ENCODE measurements at places on chromosomes 3 and 15.

- no peak for DNase-seq
Observed at GRCh38 chr3:29332195-29332637, 51.3 kb downstream of the RBMS3 start.

GRCh38 chr3:176969506-176969905 is 227.8 kb downstream of the TBL1XR1 start:
- DNase-seq, result no peak

GRCh38 chr15:29570948-29571791 is 251.1 kb downstream of the TJP1 start:
- DNase-seq, result peak; percentile 4

GRCh38 chr3:193744048-193744821 is 151.2 kb downstream of the OPA1 start:
- peak; percentile 98 for DNase-seq

DNA sequence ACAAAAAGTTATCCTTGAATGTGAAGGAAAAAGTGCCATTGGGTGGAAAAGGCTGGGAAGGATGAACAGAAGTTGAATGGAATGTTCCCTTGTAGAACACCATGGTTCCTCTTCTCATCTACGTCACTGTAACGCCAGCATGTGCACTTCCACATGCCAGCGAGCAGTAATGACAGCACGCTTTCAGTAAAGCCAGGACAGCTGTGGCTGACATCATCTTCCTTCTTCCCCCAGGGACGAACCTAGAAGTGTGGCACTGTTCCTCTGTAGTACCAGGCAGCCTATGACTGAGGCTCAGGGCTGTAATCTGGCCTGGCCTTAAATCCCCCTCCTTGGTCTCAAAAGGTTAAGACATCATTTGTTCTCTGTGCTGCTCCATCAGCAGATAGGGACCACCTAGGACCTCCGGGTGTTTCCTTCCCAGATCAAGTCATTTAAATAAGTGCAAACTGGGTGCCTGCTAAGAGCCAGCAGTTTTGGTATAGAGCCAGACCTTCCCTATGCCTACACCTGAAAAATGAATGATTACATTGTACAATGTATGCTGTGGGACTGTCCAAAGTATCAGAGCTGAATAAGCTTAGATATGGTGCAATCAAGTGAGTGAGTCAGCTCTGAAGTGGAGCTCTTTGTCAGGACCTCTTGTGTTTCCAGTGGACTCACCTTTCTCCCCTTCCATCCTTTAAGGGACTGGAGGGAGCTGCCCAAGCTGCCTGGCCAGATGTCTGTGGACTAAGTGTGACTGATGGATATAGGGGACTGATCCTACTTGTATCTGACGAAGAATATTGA is 5.6 kb upstream of the SRPRB start:
- DNase-seq, result no peak

DNA sequence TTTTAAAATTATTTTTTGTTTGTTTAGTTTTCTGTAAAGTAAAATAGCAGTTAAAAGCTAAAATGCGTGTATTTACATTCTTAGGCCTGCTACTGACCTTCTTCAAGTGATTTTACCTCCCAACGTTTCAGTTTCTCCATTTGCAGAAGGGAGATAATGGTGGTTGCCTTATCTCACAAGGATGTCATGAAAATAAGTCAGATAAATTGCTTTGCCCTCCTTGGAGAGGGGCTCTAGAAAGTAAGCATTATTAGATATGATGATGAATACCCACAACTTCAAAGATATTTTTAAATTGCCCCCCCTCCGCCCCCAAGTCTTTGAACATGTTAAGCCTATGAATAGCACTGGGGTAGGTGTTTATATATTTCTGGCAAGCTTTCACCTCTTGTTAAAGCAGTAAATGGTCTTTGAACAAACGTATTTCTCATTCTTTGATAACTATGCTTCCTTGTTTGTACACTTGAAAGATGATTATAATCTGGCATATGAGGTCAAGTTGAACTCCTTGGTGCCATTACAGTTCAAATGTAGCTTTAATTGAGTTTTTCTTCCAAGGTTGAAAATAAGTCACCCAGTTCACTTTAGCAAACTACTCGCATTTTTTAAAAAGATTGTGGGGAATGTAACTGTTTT is 6.4 kb downstream of the TERC start:
- no peak for DNase-seq

- DNase-seq, result no peak
Observed at GRCh38 chr15:45958924-45959323, 324.1 kb downstream of the SQOR start.

GRCh38 chr15:101813803-101814534 is 2.0 kb downstream of the OR4F15 start:
- DNase-seq, result no peak

DNA sequence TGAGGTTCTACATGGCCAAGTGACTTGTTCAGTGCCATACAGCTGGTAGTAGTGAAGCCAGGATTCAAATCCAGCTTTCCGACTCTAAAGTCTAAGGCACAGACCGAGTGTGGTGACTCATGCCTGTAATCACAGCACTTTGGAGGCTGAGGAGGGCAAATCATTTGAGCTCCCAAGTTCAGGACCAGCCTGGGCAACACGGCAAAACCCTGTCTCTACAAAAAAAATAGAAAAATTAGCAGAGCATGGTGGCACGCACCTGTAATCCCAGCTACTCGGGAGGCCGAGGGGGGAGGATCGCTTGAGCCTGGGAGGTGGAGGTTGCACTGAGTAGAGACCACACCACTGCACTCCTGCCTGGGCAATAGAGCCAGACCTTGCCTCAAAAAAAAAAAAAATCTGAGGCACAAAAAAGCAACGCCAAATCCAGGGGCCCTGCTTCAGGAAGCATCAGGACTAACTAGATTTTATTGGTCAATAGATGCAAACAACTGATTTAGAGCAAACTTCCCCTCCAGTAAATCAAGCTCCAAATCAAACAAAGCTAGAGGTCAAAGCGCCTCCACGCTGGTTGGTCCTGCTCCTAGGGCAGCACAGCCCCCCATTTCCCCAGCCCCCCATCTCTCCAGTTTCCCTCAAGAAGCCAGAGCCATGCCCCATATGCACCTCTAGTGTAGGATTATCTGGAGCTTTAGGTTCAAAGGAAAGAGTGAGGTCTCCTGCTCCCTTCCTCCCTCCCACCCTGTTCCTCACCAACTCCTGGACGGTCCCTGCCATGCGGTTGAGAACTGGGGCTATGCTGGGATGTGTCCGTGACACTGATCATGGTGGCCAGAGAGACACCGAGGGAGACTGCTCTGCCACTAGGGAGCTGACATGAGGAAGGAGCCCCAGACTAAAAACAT is 2.9 kb upstream of the TNK2 start:
- no peak for DNase-seq

GRCh38 chr3:138186221-138186620 is 880 bp upstream of the ARMC8 start:
- peak; percentile 7 for DNase-seq

GRCh38 chr15:72078887-72079286 is 39.1 kb downstream of the MYO9A start:
- no peak for DNase-seq

- no peak for DNase-seq
Observed at GRCh38 chr3:132261506-132261905, 55.7 kb upstream of the ACP3 start.

- DNase-seq, result no peak
Observed at GRCh38 chr3:160180581-160181216, 44.5 kb upstream of the C3orf80 start.

DNA sequence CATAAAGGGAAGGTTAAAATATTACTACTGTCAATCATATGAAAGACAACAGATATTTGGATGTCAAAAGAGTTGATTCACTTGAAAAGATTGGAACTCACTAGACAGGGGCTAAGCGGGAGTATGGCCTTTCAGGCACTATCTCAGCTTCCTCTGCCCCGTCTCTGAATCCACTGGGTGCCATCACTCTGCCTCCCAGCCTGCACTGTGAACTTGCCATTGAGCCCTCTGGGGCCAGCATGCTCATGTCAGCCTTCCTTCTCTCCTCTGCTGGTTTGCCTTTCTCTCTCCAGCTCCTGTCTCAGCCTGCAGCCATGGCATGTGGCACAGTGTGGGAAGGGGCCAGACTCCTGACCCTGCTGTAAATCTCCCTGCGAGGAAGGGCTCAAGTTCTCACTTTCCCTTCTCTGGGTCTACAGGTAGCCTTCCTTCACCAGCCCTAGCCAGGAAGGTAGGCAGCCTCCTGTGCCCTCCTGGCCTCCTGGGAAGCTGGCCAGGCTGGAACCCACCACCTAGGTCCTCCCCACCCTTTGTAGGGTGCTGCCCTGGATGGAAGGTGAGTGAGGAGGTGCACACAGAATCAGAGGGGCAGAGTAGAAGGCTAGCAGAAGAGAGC is 54.0 kb upstream of the SLCO2A1 start:
- no peak for DNase-seq

GRCh38 chr3:71104556-71104955 is 479.0 kb downstream of the FOXP1 start:
- no peak for DNase-seq

GRCh38 chr3:30629746-30630145 is 23.3 kb downstream of the TGFBR2 start:
- DNase-seq, result no peak

GRCh38 chr3:137039570-137039969 is 81.8 kb downstream of the IL20RB start:
- DNase-seq, result no peak

- DNase-seq, result no peak
Observed at GRCh38 chr3:158683230-158683962, 10.9 kb upstream of the LXN start.

- no peak for DNase-seq
Observed at GRCh38 chr15:46416544-46416943, 781.7 kb downstream of the SQOR start.

DNA sequence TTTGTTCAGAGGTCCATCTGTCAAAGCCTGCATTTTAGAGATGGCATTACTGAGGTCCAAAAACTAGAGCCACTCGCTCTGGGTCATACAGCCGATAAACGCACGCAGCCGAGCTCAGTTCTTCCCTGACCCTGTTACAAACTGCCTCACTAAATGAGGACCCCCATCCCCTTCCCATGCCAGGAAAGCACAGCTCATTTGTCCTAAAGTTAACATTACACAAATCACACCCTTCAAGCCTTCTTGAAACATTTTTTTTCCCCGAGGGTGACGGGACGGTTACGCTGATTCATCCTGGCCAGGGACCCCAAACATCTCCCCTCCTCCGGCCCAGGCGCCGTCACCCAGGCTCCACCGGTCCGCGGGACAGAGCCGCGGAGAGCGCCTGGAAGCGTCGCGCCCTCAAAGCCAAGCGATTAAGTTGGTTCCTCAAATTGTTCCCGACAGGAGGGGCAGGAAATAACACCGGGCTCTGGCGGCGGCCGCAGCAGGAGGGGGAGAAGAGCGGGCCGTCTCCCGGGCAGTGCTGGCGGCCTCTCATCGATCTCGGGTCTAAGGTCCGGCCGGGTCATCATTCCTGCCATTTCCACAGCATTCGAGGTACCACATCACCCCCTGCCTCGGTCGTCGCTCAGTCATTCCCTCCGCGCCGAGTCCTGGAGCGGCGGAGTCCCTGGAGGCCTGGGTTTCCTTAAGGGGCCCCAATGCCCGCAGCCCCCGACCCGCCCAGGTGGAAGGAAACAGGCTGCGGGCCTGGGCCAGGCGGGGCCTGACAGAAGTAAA is 619 bp upstream of the CMTM8 start:
- no peak for DNase-seq

DNA sequence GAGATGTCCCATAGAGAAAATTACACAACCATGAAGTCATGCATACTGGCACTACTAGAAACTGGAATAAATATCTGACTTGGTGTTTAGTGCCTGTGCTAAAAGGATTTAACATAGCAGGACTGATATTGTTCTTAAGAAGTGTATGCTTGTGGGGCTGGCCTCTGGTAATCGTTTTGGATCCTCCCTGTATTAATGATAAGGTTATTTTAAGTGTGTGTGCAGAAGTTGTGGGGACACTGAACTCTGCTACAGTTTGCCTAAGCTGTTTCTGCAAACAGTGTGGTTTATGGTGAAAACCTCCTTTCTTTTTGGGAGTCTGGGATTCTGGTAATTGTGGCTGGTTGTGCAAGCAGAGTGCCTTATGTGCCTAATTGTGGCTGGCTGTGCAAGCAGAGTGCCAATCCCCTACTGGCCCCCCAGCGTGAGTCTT is 120.8 kb downstream of the CLASP2 start:
- DNase-seq, result no peak

DNA sequence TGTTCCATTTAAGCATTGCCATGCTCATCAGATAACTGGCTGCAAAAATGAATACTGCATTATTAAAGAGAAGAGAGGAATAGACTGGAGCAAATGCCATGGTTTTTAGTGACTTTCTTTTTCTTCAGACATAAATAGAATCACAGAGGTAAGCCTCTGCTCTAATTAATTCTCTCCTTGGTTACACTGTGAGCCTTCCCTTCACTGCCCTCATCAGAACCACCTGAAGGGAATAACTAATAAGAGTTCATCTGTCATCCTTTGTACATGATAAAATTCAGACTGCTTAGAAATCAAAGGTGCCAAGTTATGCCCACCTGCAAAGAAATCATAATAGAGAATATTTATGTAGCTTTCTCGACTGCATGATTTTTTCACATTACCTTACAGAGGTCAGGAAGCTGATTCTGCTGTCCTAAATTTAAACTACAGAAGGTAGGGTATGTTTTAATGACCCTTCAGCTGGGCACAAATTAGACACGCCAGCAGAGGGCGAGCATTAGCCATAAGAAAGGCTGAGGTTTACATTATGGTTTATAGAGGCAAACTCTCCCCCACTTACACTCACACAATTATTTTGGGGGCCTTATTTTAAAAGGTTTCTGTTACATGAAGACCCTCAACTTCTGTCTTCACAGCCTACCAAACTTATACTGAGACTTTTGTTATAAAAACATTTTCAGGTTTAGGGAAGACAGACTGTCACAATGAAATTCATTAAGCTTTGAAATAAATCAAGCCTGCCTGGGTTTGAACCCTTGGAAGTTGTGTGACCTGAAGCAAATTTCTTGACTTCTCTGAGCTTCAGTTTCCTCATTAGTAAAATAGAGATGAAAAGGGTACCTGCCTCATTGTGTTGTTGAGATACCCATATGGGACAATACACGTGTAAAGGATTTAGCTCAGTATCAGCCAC is 15.3 kb upstream of the UNC13C start:
- peak; percentile 24 for DNase-seq

DNA sequence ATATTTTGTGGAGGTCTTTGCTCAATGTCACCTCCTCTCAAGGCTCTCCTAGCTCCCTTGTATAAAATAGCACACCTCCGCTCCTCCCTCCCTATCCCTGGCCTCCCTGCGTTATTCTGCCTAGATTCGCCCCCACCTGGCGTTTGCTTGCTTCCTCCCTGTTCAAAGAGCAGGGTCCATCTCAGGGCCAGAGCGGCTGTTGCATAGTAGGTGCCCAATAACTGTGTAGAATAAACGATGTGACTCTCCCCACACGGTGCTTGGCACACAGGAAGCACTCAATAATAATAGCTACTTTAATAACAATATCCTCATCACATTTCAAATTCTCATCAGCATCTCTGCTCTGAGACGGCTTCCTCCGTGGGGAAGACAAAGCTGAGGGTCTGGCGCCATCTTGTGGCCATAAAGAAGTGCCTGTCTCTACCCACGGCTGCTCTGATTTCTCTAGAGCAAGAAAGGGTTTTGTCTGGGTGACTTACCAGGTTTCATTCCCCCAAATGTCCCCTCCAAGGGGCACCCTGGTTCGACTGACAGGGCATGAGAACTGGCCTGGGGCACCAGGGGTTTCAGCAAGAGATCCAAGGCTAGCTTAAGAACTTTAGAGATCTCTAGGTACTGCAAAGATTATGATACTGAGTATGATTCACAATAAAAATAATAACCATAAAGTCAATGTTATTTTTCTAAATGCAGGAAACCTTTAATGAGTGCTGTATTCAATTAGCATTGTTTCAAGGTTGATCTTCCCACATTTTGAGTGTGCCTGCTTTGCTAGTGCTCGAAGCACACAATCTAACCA is 16.1 kb downstream of the CD276 start:
- DNase-seq, result peak; percentile 53

All from NCI-H510A treated with DMSO at 0.1 percent for 48 hours (cell line).